ENCODE measurements at places on chromosomes 2 and 18. TPM values are rescaled to one million over a fixed set of nuclear protein-coding genes. Genes with fewer than 3 reads are reported as not detected.

- no peak for DNase-seq
- no peaks in the 10 kb centered on the region for H3K27me3 ChIP-seq
- no peak overlapping the region for H3K27ac ChIP-seq
- H3K4me3 ChIP-seq, result no peak overlapping the region
Measured at GRCh38 chr2:217652761-217653639, 349.8 kb downstream of the TNS1 start.

DNA sequence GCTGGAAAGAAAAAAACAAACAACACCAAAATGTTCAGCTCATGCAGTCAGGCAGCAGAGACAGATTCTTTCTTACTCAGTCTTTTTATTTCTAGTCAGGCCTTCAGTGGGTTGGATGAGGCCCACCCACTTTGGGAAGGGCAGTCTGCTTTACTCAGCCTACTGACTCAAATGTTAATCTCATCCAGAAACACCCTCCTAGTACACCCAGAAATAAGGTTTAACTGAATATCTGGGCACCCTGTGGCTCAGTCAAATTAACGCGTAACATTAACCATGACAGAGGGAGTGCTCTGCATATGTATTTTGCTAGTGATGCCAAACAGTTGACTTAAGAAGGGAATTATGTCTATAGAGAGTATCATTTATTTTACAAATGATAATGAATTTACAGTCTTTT, 401.6 kb downstream of the PARD3B start:
- H3K4me3 ChIP-seq, result no peak overlapping the region
- no peaks in the 10 kb centered on the region for H3K27me3 ChIP-seq
- H3K36me3 ChIP-seq, result no peaks in the 10 kb centered on the region

DNA sequence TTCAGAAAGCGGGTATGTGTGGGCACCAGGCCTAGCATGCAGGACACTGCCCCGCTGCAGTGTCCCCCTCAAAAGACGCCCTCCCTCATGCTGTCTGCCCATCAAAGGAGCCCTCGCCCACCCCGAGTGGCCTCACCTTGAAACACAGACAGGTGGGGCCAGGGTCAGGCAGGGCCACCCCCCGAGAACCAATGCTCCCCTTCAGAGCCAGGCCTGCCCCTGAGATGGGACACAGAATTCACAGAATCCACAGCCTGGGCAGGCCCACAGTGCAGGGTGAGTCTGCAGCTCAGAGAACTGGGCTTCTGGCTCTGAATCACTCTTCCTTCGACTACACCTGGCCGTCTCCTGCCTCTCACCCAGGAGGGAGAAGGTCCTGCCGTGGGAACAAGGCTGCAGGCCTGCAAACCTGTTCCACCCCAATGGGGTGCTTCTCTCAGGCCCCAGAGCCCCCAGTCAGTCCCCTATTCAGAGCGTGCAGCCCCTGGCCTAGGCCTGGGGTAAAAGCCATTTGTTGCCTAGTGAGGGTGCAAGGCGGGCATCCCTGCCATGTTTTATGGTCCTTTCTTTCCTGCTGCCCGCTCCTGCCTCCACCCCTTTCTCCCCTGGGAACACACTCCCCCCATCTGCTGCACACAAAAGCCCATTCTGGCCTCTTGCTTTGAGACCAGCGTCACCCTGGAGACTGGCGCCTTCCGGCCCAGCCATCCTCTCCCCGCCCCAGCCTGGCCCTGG, 11.3 kb upstream of the ARHGEF4 start:
- no peak overlapping the region for H3K4me3 ChIP-seq
- no peak overlapping the region for H3K27ac ChIP-seq
- H3K4me1 ChIP-seq, result no peaks in the 10 kb centered on the region
- DNase-seq, result no peak

DNA sequence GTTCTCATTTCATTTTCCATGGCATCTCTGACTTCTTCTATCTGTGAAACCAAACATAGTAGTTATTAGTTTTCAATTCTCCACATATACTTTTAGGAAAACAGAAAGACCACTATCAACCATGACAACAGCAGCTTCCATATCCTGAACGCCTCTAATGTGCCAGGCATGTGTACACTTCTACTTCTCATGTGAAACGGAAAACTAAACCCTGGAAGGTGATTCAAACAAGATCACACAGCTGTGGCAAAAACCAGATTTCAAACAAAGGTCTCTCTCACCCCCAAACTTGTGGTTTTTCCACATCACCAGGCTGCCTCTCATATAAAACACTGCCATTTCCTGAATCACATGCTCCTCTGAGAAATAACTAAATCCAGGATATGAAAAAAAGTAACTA, 41.8 kb downstream of the PTCD3 start:
- H3K4me3 ChIP-seq, result no peak overlapping the region
- no peak for DNase-seq
- H3K36me3 ChIP-seq, result peaks cover 77% of the 10 kb centered on the region
- H3K4me1 ChIP-seq, result no peaks in the 10 kb centered on the region

GRCh38 chr2:217691920-217692666, 310.7 kb downstream of the TNS1 start:
- H3K36me3 ChIP-seq, result no peaks in the 10 kb centered on the region
- no peak overlapping the region for H3K27ac ChIP-seq
- H3K4me3 ChIP-seq, result no peak overlapping the region
- H3K27me3 ChIP-seq, result no peaks in the 10 kb centered on the region

GRCh38 chr2:9416962-9417316, 6.4 kb downstream of the ITGB1BP1 start:
- no peaks in the 10 kb centered on the region for H3K27me3 ChIP-seq
- H3K4me3 ChIP-seq, result no peak overlapping the region
- no peak for DNase-seq
- H3K4me1 ChIP-seq, result peaks cover 3% of the 10 kb centered on the region
- peaks cover 5% of the 10 kb centered on the region for H3K36me3 ChIP-seq

DNA sequence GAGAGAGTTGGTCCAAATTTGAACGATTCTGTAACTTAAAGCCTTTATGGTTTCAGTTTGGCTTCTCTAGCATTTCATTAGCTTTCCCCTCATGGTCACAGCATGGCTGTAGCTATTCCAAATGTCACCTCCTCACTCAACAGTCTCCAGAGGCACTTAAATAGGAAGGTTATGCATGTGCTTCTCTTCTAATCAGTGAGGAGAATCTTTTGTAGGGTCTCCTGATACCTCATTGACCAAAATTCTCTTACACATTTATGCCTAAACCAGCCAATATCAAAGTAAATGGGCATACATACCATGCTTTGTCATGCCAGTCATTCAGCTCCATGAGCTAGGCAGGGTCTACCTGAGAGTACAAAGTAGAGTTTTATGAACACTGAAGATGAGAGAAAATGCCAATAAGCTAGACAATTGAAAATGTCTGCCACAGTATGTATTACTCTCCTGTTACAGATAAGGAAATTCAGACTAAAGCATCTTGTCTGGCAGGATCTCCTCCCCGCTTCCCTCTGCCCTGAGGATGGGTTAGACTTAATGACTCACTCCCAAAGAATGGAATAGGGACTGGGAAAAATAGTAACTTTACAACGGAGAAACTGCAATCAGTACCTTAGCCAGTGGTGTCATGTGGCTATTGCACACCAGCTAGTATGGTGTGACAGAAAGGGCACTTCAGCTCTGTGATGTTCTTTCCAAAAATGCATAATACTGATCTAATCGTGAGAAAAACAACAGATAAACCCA, 15.4 kb downstream of the DSG2 start:
- no peak for DNase-seq
- no peak overlapping the region for H3K27ac ChIP-seq
- H3K36me3 ChIP-seq, result no peaks in the 10 kb centered on the region

- H3K4me3 ChIP-seq, result peak overlapping the region; percentile 94
- peaks cover 20% of the 10 kb centered on the region for H3K4me1 ChIP-seq
- no peaks in the 10 kb centered on the region for H3K27me3 ChIP-seq
- no peaks in the 10 kb centered on the region for H3K36me3 ChIP-seq
- no peak for DNase-seq
- H3K27ac ChIP-seq, result peak overlapping the region; percentile 96
Measured at GRCh38 chr2:65130664-65131175, 814 bp upstream of the RAB1A start.

DNA sequence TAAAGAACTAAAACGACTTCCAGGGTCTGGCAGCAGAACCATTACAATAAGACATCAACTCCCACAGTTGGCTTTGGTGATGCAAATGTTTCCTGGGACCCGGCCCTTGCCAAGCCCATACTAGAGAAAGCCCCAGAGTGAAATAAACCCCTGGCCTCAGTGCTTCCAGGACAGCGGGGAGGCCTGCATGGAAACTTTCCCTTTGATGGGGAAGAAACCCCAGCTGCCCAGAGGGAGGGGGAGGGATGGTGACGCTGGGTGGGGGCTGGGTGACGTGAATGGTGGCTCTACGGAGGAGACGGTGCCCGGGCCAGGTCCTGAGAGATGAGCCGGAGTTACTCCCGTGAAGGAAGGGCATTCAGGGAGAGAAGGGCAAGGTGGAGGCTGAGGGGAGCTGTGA, 27.5 kb downstream of the INHBB start:
- no peak overlapping the region for H3K4me3 ChIP-seq
- no peaks in the 10 kb centered on the region for H3K36me3 ChIP-seq
- DNase-seq, result no peak
- no peaks in the 10 kb centered on the region for H3K4me1 ChIP-seq

DNA sequence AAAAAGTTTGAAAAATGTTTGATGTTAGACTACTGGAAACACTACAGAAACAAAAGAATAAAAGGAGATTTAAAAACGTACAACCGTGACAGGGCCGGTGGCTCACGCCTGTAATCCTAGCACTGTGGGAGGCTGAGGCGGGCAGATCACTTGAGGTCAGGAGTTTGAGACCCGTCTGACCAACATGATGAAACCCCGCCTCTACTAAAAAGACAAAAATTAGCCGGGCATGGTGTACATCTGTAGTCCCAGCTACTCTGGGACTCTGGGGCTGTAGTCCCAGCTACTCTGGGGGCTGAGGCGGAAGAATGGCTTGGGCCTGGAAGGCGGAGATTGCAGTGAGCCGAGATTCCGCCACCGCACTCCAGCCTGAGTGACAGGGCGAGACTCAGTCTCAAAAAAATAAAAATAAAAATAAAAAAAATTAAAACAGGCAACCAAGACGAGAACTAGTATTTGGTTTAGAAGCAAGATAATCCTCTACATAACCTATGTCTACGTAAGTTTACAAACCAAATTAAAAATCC, 5.8 kb downstream of the SP3 start:
- no peaks in the 10 kb centered on the region for H3K27me3 ChIP-seq
- H3K4me3 ChIP-seq, result no peak overlapping the region
- peaks cover 9% of the 10 kb centered on the region for H3K36me3 ChIP-seq
- peaks cover 21% of the 10 kb centered on the region for H3K4me1 ChIP-seq

Gene IRS1
- total RNA-seq, result 11.6 TPM

- H3K4me3 ChIP-seq, result no peak overlapping the region
- no peak overlapping the region for H3K27ac ChIP-seq
Measured at GRCh38 chr2:189951791-189952535, 110.6 kb downstream of the MSTN start.

DNA sequence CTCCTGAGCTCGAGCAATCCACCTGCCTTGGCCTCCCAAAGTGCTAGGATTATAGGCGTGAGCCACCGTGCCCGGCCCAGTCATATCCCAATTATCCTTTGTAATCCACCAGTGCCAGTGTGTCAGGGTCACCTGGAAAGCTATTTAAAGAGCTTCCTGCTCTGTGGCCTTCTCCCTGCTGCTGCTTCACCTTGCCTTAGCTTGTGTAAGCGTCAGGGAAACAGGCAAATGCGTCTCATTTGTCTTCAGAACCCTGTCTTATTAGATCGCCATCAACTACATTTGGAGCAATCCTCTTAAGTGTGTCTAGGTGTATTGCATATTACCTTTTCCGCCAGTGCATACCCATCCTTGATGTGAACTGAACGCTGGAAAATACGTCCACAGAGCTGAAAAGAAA, 10.2 kb downstream of the KIF5C start:
- no peak for DNase-seq
- H3K27ac ChIP-seq, result no peak overlapping the region
- no peaks in the 10 kb centered on the region for H3K36me3 ChIP-seq
- peaks cover 11% of the 10 kb centered on the region for H3K4me1 ChIP-seq
- no peak overlapping the region for H3K4me3 ChIP-seq

DNA sequence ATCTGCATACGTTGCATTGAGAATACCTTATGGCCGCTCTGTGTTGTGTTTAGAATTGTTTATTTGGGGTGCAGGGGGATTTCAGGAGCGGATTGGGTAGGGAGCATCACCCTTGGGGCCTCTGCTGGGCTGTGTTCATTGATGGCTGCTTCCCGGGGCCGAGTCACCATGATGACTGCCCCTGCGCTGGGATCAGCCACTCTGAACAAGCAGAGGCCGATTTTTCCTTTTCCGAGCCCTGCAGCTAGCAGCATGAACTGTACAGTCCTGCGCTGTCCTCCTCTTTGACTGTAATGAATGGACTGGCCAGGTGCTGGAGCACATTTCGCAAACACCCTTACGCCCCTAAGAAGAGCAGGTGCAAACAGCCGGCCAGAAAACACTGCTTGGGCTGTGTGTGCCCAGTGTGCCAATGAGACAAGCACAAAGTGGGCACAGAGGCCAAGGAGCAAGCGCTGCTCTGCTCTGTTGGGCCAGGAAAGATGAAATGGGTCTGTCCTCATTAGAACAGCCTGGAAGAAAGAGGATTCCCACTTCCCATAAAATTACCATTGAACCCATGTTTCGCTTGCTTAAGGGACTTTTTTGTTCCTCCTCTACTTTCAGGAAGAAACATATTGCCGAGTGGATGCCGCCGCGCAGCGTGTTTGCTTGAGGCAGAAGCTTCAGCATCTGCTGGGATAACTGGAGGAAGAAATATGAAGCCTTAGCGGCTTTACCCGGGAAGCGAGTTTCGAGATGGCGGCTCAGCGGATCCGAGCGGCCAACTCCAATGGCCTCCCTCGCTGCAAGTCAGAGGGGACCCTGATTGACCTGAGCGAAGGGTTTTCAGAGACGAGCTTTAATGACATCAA, 82.7 kb downstream of the SH3BP4 start:
- no peaks in the 10 kb centered on the region for H3K4me1 ChIP-seq
- no peak overlapping the region for H3K27ac ChIP-seq
- no peak overlapping the region for H3K4me3 ChIP-seq

- H3K36me3 ChIP-seq, result no peaks in the 10 kb centered on the region
- no peak overlapping the region for H3K27ac ChIP-seq
- DNase-seq, result no peak
Measured at GRCh38 chr2:105125428-105125827, 87.6 kb downstream of the MRPS9 start.

- no peaks in the 10 kb centered on the region for H3K27me3 ChIP-seq
- no peak overlapping the region for H3K27ac ChIP-seq
- DNase-seq, result no peak
- no peak overlapping the region for H3K4me3 ChIP-seq
Measured at GRCh38 chr18:515156-515815, 14.8 kb upstream of the COLEC12 start.

GRCh38 chr18:26745288-26746181, 120.0 kb downstream of the AQP4 start:
- H3K27ac ChIP-seq, result peak overlapping the region; percentile 80
- H3K36me3 ChIP-seq, result no peaks in the 10 kb centered on the region
- H3K4me3 ChIP-seq, result no peak overlapping the region

Gene MPP4
- 0.25 TPM for total RNA-seq

Gene SH2D6
- 0.92 TPM for total RNA-seq

DNA sequence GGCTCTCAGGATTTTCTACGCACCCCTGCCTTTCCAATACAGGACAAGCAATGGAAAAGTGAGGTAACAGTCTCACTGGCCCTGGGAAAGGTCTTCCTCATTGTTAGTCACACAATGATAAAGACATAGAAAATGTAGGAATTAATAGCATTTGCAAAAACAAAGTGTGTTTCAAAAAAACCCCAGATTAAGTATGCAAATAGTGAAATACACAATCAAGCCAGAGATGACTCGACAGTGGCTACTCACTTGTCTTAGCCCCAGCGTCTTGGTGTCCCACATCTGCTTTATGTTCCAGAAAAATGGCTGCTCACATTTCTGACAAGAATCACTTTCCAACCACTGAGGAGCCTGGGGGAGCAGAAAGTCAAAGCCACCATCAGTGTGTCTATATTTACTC, 47.0 kb upstream of the AP1S3 start:
- no peaks in the 10 kb centered on the region for H3K27me3 ChIP-seq
- H3K36me3 ChIP-seq, result peaks cover 13% of the 10 kb centered on the region
- H3K27ac ChIP-seq, result no peak overlapping the region
- H3K4me3 ChIP-seq, result no peak overlapping the region
- DNase-seq, result no peak

Gene FBXO48
- 0.75 TPM for total RNA-seq

Gene SERPINB2
- 1.7 TPM for total RNA-seq
